ENCODE measurements at places on chromosomes 12 and 14. TPM values are rescaled to one million over a fixed set of nuclear protein-coding genes. Genes with fewer than 3 reads are reported as not detected.

GNPTAB gene
- total RNA-seq: 37.3 TPM

CAPS2 gene
- under 0.01 TPM for total RNA-seq

GPRC5D gene
- not detected for total RNA-seq

DNA sequence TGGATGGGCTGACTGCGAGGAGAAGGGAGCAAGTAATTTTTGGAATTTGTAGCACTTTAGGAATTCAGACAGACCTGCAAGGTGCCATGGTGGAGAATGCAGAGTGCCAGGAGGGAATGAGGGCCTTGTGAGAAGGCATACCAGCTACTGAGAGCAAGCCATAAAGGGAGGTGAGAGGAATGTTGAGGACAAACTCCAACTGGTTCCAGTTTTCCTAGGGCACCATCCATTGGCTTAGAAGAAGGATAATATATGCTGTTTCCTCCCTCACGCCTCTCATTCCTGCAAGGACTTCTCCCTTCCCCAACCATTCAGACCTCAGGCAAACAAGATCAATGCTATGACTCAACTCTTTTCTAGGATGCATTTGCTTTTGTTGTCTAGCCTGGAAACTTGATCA is 11.2 kb upstream of the DAAM1 start:
- no peak for DNase-seq

- DNase-seq: no peak
Observed at GRCh38 chr12:130746546-130746945, 30.4 kb upstream of the RIMBP2 start.

DNA sequence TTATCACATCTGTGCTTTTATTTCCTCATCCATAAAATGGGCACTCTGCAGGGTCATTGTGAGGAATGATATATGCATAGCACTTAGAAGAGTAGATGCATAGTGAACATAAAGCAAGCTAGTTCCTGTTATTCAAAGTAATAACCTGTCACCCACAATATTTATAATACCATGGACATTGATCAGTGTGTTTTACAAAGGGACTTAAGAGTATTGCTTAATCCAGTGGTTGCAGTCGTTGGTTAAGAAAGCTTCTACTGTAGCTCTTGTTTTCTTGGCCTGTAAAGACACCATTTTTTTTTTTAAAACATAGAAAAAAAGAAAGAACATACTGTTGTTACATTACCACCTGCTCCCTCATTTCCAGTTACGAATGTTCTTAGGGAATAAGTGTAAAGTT is 13.1 kb downstream of the METAP2 start:
- no peak for DNase-seq

- no peak for DNase-seq
Observed at GRCh38 chr12:54222609-54223008, 33.8 kb upstream of the SMUG1 start.

- DNase-seq: no peak
Observed at GRCh38 chr14:96597680-96598079, 95.5 kb downstream of the PAPOLA start.

GRCh38 chr12:6792522-6793201 is 3.3 kb downstream of the CD4 start:
- DNase-seq: no peak

DNA sequence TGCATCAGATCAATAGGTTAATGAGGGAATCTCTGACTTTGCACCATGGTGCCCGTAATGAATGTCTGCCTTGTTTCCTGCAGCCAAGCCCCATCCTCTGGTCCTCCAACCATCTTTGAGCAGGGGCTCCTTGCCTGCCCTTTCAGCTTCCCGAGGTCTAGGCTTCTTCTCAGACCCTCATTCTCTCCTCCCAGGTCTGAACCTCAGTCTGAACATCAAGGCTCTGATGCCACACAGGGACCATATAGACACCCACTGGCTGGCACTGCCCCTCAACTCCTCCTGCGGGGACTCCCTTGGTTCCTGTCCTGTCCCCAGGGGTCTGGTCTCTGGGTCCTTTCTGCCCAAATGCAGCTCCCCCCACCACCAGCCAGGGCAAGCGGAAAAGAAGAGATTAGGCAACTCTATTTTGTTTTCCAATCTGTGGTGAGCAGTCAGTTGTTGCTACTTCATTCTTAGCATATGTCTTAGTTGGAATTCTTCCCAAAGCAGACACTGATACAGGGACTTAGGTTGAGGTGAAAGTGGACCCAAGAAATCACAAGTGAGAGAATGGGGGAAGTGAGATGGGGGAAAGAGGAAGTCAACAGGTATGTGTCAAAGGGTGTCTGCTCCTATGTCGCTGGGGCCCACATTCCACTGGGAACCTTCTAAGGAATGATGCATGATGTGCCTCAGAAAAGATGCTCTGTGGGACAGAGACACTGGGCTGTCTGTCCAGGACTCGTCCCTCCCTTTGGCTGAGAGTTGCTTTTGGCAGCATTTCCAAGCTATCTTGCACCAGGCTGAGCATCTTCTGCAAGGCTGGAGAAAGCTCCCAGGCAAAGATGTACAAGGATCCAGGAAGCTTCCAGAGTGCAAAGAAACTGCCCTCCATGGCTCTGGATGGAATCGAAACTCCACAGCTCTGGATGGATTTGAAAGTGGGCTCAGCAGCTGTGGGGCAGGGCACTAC is 1096.5 kb upstream of the TMEM132C start:
- no peak for DNase-seq

DNA sequence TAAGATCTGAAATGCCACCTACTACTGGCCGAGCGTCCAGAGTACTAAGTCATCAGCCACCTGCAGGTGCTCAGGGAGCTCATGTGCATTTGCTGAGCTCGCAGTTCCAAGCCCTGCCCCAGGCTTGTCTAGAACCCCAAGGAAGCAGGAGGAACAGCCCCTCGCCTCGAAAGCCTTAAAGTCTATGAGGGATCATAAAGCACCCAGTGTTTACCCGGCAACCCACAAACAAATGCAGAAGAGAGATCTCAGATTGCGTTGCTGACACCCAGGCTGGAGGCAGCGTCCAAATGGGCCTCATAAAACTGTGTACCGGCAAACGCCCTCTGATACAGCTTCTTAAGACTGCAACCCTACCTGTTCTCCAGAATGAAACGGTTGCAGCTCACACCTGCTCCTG is 6.8 kb downstream of the KDM2B start:
- DNase-seq: no peak

DNA sequence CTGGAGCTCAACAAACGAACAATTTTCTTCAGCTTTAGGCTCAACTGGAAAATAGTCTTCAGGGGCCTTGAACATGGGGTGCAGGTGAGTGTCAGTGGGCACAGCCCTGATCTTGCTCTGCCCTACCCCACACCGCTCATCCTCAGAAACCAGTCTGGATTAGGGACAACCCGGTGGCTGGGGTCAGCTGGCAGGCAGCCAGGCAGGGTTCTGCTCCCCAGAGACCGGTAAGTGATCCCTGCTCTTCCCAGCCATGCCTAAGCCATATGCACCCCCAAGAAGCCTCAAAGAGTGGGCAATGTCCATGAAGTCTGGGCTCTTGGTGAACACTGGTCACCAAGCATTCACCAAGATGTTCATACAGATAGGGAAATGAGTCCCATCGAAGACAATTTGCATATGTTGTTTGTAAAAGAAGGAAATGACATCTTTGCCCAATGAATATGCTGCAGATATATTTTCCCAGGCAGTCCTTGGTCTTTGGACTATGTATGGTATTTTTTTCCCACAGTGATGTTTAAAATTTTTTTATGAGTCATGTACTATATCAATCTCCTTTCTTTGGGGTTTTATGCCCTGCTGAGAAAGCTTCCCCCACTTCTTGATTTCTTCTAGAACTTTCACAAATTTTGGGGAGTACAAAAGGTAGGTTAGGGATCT is 63.9 kb upstream of the VASH1 start:
- DNase-seq: no peak

DNA sequence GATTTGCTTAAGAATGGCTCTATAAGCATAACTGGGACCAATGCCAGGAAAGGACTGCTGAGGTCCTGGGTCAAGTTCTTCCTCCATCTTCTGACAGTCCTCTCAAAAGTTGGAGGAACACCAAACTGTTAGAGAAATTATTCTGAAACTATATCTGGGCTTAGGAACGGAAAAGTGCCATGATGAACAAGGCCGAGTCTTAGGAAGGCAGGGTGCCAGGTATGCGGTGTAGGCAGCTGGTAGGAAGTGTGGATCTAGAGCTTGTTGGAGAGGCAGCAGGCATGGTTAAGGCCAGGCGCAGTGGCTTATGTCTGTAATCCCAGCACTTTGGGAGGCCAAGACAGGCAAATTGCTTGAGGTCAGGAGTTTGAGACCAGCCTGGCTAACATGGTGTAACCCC is 7.7 kb downstream of the GNPTAB start:
- no peak for DNase-seq

DNA sequence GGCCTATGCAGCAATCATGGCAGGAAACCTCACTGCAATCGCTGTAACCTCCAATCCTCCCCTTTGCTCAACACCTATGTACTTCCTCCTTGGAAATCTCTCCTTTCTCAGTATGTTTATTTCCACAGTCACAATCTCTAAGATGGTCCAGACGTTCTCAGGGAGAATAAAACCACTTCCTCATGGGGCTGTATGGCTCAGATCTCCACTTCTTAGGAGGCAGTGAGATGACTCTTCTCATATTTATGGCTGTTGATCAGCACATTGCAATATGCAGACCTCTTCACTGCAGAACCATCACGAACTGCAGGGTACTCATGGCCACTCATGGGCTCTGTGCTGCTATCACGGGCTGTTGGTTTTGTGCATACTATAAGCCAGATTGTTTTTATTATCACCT is 17.1 kb upstream of the OR4K17 start:
- no peak for DNase-seq

DNA sequence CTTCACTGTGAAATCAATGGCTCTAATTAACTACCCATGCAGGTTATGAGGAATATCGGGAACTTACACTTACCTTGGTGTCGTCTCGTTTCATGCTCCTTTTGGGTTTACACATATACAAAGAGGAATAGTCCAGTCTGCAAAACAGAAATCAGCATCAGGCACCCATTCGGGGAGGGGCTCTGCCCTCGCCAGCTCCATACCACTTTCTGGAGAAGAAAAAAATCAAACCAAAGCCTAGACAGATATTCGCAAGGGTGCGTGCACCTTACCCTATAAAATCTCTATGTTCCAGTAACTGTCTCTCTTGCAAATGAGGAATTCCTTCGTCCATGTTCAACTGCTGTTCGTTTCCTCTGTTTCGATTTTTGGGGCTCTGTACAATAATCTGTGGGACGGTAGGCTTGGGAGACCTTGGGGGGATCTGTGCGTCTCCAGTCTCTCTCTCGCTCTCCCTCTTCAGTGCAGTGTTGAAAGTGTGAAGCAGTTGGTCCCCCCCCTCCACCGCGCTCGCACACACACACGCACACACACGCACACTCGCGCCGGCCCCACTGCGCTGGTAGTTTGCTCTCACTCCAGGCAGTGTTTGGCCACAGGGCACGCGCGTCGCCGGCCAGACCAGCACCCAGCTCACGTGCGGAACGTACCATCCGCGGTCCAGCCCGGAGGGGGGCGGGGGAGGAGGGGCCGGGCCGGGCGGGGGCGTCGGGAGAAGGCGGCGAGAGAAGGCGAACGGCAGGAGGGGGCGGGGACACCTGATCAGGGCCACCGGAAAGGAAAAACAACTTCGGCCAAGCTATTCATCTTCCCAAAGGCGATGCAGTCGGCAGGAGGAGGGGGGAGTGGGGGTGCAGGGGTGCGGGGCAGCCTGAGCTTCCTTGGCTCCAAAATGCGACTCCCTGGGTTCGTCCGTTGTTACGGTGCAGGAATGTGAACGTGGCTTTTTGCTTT is at the start of gene BHLHE41:
BHLHE41 (minus strand) TSS at position 592 of the 954 bp plus-strand sequence; CDS start at position 334, 258 bp downstream.
- DNase-seq: peak; percentile 52

GRCh38 chr12:82627799-82628198 is 58.9 kb upstream of the TMTC2 start:
- peak; percentile 38 for DNase-seq

DNA sequence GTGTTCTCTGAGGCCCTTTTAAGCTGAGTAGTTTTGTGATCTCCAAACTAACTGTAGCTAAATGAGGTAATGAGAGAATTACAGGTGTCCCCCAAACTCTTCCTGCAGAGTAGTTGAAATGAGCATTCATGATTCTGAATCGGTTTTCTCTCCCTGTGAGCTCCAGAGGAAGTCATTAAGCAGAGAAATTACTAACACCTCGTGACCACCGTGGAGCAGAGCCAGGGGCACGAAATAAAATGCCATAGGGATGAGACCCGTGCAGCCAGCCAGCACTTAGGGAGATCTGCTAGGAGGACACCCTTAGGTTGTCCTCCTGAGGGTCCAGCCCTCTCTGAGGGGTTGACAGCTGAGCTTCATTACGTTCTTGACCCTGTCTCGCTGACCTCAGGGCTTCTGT is 79.5 kb downstream of the SLC25A47 start:
- DNase-seq: peak; percentile 45

DNA sequence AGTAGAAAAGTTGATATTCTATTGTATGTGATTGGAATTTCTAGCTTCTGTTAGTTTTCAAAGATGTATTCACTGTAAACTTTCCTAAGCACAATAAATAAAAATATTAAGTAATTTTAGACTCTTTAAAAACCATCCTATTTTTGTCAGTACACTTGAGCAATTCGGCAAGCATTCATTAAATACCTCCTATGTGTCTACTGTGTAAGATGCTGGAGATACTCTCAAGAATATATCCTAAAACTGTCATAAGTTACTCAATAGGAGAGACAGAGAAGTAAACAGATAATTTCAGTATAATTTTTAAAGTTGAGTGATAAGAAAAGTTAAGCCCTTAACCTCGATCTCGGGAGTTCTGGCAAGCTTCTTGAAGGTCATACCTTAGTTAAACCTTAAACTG is 46.1 kb downstream of the FANCM start:
- peak; percentile 18 for DNase-seq

- DNase-seq: no peak
Observed at GRCh38 chr12:6833189-6833890, 5.1 kb downstream of the P3H3 start.

DNA sequence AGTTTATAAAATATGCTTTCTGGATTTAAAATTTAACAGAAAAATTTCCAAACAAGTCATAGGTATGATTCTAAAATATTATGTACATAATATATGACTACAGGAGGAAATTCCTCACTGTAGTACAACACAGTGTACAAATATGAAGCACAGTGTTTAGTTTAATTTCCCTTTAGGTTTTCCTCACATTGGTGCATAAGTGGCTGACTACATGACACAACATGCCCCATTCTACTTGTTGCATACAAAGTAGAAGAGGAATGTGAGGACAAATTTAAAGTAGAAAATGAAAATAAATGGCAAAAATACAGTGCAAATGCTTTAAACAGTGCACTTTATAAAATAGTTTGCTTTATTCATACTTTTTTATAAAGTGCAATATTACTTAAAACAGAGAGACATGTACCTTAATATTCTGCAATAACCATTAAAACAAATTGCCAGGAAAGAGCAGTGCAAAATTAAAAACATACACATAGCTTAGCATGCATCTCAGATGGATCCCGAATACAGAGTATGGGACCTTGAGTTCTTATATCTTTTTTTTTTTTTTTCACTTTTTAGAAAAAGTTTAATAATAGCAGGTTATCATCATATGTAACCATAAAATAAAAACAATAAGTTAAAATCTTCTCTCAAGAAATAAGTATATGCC is 54.8 kb upstream of the TTC7B start:
- no peak for DNase-seq

DNA sequence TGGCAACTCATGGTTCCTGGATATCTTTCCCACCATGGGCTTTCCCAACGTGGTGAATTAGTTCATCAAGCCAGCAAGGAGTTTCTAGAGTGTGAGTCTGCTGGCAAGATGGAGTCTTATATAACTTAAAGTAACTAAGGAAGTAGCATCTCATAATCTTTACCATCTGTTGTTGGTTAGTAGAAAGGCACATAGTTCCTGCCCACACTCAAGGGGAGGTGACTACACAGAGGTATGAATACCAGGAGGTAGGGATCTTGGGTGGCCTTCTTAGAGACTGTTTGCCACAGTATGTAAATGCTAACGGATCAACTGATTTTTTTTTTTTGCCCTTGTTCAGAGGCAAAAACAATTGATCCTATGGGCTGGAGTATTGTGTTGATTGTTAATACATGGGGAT is 446.9 kb downstream of the ATP23 start:
- DNase-seq: no peak

All from dermis blood vessel endothelial cell (primary cell).